ENCODE measurements at places on chromosomes 7 and 10.

GRCh38 chr7:124773339-124773738 is 7.7 kb upstream of the GPR37 start:
- DNase-seq: no peak

- no peak for DNase-seq
Measured at GRCh38 chr7:139991269-139991666, 71.5 kb downstream of the PARP12 start.

- DNase-seq: no peak
Measured at GRCh38 chr7:82179311-82179710, 264.3 kb downstream of the CACNA2D1 start.

DNA sequence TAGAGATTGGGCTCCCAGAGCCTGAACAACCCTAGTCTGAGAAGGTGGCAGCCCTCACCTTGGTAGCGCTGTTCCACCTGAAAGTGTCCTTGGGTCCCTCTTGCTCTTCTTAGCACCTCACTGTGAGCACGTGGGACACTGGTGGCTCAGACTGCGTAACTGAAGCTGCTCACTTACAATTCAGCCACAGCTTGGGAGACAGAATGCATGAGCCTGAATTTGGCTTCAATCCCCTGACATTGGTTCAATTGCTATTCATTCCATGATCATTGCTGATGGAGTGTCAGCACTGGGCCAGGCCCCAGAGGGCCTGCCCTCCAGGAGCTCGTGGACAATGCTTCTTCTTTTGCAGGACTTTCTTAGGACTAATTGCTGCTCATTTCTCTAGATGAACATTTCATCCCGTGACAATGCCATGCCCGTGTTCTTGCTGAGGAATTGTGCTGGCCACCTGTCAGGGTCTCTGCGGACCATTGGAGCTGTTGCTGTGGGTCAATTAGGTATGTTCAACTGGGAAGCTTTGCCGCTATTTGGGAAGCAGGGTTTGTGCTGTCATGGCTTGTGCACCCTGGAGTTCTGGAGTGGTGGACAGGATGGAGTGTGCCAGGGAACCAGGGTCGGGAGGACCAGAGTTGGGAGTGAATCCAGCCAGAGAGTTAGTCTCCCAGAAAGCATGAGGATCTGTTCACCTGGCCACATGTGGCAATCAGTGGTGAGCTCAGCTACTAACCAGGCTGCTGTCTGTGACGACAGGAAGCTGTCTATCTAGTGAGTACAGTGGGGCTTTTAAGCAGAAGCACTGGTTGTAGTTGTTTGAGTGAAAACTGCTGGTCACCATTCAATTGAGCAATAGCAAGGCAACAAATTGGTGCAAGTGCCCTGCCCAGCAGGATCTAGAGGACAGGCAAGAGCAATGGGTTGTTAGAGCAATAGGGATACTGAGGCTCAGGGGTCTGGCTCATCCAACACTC is 105.1 kb downstream of the WDFY4 start:
- no peak for DNase-seq

DNA sequence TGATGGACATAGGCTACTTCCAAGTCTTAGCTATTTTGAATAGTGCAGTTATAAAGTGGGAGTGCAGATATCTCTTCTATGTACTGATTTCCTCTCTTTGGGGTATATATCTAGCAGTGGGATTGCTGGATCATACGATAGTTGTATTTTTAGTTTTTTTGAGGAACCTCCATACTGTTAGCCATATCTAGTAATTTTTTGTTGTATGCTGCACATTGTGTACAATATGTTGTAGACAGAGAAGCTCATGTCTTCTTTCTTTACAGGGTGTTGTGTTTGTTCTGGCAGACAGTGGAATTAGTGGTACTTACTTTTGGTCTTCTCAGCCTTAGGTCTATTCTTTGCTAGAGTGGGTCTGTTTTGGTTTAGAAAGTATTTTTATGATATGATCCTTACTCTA is 13.7 kb upstream of the DIP2C start:
- DNase-seq: no peak

GRCh38 chr7:107856806-107857540 is 34.0 kb upstream of the DLD start:
- DNase-seq: no peak

- DNase-seq: no peak
Measured at GRCh38 chr7:39733881-39734632, 110.7 kb downstream of the RALA start.

- DNase-seq: no peak
Measured at GRCh38 chr7:129835569-129835968, 117.2 kb downstream of the UBE2H start.

DNA sequence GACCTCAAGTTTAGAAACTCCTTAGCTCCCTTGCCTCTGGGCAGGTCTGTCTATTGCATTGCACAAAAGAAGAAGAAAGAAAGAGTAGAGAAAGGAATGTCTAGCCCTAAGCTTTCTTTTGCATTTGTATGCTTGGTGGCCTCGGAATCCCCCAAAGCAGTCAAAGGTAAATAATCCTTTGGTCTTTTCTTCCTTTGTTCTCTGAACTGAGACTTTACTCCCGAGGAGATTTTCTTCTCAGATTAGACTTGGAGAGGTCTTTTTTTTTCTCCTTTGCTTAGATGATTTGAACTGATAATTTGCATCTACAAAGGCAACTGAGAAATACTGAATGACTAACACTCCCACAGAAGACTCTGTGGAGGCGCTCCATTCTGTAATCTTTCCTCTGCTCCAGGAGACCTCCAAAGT is 93.2 kb downstream of the AKR1D1 start:
- DNase-seq: no peak

DNA sequence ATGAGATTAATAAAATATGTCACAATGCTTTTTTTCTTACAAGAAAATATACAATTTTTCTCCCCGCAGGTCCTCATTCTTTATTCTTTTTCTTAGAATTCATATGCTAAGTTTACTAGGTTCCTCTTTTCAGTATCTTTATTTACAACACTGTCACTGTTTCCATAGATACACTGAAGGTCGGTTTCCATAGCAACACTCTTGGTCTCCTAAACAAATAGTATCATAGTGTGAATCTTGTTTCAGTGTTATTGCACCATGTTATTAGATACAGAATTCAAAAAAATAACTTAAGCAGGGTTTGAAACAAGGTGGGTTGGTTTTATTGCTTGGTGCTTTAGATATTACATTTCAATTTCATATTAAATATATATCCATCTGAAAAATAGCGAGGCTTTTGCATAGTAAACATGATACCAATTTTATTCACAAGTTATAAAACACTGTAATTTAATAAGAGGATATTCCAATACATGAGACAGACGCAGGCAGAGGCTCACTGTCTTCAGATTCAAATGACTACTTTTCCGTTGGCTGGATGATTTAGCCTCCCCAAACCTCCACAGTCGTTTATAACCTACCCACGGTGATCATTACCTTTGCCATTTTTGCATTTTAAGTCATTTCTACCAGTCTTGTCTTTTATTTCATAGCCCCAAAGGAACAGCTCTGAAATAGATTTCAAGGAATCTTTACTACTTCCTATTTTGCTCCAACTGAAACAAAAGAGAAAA is 88.9 kb upstream of the KLF6 start:
- peak; percentile 16 for DNase-seq

DNA sequence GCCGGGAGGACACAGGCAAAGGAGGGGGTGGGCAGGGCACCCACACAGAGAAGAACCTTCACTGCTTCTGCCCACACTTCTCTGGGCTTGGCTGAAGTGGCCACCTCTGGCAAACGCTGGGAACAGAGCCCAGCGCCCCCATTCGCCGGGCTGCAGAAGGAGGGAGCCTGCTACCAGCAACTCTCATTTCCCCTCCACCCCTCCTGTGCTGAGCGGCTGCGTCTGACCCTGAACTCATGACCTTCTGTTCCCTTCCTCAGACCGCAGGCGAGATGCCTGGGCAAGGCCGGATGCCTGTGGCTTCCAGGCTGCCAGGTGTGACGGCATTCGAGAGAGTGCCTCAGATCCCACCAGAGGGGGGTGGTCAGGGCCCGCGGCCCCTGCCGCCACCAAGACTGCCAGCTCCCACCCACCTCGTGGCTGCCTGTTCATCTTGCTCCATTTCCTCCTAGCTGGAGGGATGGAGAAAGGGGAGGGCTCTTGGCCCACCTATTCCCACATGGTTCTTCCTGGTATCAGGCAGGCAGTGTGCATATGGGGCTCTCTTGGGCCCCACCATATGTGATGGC is 19.8 kb downstream of the DNAJB12 start:
- DNase-seq: peak; percentile 75

DNA sequence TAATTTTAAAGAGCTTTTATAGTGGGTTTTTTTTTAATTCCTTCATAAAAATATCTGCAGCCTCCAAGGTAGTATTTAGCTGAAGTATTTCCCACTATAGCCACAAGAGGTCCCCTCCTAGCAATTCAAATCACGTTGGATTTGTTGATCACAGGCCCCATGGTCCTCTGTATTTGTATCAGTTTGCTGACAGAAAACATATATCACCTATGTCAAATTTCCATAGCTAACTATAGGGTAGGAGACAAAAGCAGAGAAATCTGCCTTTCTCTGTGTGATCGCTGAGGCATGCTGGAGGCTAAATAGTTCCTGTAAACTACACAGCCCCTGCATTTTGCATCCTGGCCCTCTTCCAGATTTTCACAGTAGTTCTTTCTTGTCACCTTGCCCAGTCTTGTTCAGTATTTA is 1.7 kb upstream of the CTNNA3 start:
- no peak for DNase-seq

GRCh38 chr10:73501651-73502050 is 5.8 kb upstream of the PPP3CB start:
- DNase-seq: no peak

DNA sequence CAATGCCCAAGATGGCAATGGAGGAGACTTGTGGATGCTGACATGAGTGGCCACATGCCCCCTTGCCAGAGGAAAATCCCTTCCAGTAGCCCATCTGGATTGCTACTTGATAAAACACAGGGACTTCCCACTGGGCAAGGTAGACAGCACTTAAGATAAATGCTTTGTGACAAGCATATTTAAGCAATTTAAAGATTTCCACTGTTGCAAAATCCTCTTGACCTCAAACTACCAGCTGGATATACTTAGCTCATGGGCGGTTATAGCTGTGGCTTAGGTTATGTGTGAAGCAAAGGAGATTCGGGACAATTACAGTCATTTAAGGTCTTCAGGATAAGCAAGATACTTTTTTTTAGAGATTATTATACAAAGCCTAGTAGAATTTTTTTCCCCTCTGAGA is 238.1 kb downstream of the BMPER start:
- DNase-seq: no peak

DNA sequence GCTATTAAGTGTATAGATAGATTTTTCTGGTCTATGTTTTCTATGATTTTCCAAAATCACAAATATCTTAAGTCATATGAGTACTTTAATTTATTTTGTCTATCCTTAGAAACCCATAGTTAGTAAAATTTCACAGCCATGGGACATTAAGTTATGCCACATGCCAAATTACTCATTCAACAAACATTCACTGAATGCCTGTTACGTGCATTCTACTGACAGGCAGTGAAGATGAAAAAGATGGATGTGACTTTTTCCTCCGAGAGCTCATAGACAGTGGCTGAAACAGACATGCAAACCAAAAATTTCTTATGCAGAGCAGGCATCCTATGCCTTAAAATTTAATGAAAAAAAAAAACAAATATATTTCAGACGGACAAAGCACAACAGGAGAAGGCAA is 84.9 kb downstream of the CHRM2 start:
- no peak for DNase-seq

DNA sequence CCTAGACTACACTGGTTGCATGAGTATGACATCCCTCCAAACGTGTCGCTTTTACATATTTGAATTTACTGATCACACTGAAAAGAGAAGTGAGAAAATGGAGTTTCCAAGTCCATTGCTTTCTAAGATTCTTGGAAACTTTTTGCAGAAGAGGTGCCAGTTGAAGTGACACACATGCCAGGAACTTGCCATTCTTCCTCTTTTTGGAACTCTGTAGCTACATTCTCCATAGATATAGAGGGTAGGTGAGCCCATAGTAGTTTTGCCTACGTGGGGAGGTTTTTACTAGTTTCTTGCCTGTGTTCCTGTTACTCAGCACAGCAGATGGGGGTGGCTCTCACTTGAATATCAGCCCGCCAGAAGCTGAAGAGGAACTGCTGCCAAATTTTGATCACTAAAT is 286.6 kb upstream of the NRP1 start:
- no peak for DNase-seq

GRCh38 chr10:50260791-50261281 is 9.5 kb upstream of the ASAH2 start:
- no peak for DNase-seq

GRCh38 chr10:53886325-53887300 is 914.4 kb downstream of the PCDH15 start:
- DNase-seq: no peak

- DNase-seq: no peak
Measured at GRCh38 chr7:159149488-159149887, 4.8 kb upstream of the VIPR2 start.

GRCh38 chr7:158367634-158367982 is 220.0 kb downstream of the PTPRN2 start:
- no peak for DNase-seq

- DNase-seq: no peak
Measured at GRCh38 chr10:60818134-60818770, 40.0 kb downstream of the CDK1 start.

GRCh38 chr7:12727455-12728191 is 40.2 kb downstream of the ARL4A start:
- DNase-seq: no peak

DNA sequence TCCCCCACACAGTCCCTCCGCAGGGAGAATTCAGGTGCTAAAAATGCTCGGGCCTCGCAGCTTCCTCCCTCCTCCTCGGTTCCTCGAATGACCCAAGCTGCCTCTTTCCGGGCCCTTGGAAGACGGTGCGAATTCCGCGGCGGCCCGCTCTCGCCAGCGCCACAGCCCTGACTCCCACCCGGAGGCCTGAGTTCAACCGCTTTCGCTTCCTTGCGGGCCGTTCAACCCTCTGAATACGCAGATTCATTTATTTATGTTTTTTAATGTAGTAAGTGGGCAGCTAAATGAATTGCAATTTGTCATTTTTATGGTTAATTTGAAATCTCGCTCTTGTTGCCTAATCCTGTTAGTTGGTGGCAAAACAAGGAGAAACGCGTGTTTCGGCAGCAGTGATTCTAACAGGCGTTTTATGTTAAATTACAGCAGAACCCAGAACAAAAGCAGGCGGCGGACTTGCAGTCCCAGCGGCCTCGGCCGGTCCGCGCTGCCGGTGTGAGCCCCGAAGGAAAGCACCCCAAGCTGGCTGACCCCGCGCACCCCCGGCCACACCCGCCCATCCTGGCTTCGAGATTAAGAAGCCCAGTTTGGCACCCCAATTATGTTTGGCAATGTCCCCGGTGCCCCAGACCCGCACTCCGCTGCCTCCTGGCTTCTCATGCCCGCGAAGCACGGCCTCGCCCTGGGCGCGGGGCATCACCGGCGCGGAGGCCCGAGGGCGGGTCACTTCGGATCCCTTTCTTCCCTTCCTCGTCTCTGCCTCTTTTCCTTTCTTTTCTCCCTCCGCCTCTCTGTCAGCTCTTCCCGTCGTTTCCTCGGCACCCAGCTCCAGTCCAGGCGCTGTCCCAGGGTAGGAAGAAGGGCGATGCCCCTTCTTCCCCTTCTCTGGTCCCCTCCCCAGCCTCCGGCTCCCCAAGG is 75.9 kb downstream of the INSIG1 start:
- DNase-seq: no peak

- no peak for DNase-seq
Measured at GRCh38 chr10:2202401-2202800, 465.1 kb upstream of the ADARB2 start.

GRCh38 chr10:133201151-133201947 is 28.7 kb upstream of the UTF1 start:
- DNase-seq: no peak

Data from T follicular helper cell (primary cell).